Activated CD8-positive, alpha-beta memory T cell treated with anti-CD3 and anti-CD28 coated beads for 1 hour (primary cell): ENCODE measurements at places on chromosomes 6 and 20.

GRCh38 chr20:45959126-45959525, 12.9 kb downstream of the ZNF335 start:
- DNase-seq, result no peak

- no peak for DNase-seq
These were observed 2.6 kb upstream of the IYD start for GRCh38 chr6:150366118-150366778.

- DNase-seq, result no peak
These were observed 110.5 kb upstream of the CDYL start for GRCh38 chr6:4665489-4666417.

DNA sequence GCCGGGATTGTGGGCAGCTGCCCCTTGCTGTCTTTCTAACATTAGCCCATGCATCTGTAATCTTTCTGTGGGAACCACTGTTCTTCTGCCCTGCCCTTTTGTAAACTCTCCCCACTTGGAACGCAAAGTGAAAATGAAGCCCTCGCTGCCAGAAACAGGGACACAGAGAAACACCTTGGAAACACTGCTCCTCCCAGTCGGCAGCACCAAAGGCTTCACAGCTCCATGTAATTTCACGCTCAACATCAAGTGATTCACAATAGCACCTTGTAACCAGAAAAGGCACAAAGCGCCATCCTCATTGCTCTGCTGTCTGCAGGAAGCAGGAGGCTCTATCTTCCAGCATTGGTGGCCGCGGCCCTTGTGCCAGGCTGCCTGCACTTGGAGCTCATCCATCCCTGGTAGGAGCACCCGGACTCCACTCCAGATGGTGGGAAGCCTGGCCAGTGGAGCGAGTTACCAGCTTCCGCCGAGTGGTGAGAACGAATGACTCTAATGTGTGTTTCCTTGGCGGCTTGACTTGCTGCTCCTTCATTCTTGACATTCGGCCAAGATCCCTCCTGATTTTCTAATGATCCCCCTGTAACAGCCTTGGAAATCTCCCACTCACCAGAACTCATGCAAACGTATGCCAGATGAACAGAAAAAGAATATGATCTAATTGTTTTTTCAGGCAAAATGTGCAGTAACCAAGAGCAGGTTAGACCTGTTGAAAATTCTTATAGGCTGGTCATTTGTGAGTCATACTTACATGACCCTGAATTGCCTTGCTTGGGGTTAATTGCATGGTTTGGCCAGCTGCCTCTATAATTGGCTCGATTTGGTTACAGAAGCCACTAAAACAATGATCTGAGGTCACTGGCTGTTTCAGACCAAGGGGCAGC, 169.1 kb upstream of the CDYL start:
- DNase-seq, result no peak

GRCh38 chr6:106612671-106613416, 16.5 kb downstream of the RTN4IP1 start:
- no peak for DNase-seq

DNA sequence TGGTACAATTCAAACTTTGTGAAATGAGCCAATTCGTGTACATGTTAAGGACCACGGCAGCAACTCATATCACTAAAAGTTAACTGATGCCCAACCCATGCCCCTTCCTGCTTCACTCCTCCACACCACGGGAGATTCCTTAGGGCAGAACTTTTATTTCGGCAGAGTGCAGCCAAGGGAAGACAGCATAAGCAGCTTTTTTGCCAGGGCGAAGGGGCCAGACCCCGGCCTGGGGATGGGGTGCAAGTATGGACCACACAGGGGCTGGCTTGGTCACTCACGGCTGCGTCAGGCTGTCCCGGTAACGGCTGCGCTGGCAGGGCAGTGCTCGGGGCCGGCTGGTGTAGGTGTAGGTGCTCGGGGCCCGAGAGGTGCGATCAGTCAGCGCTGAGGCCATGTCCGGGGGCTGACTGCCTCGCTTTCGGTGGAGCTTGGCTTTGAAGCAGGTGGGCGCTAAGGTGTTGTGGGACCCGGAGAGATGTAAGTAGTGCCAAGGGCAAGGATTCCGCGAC, 792 bp downstream of the RSPH3 start:
- no peak for DNase-seq

GRCh38 chr6:141097471-141097870, 1035.3 kb upstream of the GJE1 start:
- DNase-seq, result no peak

DNA sequence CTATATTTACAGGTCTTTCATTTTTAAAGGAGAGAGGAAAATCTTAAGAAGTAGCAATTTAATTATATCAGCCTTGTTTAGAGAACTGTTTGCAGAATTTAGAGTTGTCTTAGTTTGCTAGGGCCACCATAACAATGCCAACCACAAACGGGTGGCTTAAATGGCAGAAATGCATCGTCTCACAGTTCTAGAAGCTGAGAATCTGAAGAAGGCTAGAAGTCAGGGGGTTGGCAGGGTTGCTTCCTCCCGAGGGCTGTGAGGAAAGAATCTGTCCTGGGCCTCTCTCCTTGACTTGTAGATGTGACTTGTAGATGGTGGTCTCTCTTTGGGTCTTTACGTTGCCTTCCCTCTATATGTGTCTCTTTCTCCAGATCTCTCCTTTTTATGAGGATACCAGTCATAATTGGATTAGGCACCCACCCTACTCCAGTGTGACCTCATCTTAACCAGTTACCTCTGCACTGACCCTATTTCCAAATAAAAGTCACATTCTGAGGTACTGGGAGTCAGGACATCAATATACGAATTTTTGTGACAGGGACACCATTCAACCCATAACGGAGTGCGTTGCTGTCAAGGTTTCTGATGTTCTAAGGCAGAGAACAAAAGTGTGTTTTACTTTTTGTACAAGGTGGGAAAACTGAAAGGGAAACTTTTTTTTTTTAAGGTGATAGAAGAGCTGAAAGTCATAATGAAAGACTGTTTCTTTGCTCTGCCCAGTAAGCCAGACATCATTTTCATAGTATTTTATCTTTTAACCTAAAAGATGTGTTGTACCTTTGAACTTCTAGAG, 84.4 kb downstream of the SAMD3 start:
- DNase-seq, result no peak

DNA sequence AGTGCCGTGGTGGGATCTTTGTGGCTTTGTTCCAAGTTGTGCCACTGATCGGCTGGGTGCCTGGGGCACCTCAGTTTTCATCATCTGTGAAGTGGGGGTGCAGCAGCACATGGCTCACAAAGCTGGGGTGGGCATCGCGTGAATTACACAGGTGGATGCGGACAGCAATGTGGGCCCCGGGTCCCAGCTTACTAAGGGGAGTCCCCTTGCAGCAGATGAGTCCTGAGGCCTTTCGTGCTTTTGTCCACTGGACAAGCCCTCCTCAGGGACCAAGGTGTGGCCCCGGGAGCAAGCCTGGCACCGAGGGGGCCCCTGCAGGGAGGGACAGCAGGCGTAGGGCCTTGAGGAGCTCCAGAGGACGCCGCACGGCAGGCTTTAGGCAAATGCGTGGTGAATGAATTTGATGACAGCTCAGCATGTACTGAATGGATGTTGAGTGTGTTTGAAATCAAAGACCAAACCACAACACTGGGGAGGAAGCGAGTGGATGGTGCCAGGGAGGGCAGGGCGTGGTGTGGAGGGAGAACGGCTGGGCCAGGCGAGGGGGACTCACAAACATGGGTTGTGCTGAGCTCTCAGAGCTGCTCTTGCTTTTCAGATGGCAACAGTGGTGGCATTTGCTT, 53.2 kb downstream of the IRF4 start:
- DNase-seq, result peak; percentile 37

- DNase-seq, result no peak
These were observed 10.4 kb upstream of the ABHD16B start for GRCh38 chr20:63850689-63851547.
